Neural crest cell (in vitro differentiated cells): ENCODE measurements at places on chromosomes 2 and 18.
A peak's percentile ranks its signal among the peaks of the same experiment; 100 is the strongest.

DNA sequence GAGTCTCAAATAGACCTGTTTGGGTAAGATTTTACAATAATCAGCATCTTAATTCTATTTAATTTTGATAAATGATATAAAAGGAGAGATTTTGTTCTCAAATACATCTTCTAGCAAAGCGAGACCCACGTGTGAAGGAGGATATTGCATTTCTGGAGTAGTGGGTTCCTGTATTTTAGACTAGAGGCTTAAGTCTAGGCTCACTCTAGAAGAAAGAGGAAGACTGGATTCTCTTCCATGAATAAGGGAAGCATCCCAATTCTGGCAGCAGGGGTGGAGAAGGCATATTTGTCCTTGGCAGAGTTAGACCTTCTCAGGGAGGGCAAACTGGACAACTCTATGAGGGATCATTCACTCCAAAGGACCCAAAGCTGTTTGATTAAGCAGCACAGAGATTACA lies 11.3 kb upstream of the FAM228A start:
- no peak for DNase-seq

- DNase-seq, result no peak
Observed at GRCh38 chr2:184053326-184053725, 545.0 kb upstream of the ZNF804A start.

GRCh38 chr2:236117861-236118269 lies 50.3 kb downstream of the GBX2 start:
- no peak for DNase-seq

- no peak for DNase-seq
Observed at GRCh38 chr18:68735483-68736343, 20.8 kb upstream of the TMX3 start.

DNA sequence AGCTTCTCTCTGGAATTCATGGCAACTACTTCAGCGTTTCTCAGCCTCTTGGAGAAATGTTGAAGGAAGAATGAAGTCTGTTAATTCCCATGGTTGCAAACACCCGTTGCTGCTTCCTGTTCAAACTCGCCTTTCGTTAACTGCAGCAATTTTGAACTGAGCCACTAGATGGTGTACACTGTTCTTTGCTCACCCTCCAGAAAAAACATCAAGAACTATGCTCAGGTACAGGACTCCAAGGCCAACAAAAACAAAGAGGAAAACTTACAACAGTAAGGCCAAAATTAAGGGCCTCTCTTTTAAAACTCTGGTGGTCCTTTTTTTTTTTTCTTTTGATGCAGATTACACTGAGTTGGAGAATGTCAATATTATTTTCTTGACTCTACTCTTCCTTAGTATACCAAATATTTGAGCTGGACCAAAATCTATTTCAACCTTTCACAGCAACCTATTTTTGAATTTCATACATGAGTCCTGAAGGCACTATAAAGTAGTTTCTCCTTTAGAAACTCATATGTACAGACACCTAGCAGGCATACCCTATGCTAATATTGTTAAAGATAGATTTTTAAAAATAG lies 58.2 kb downstream of the KLHL14 start:
- peak; percentile 47 for DNase-seq

DNA sequence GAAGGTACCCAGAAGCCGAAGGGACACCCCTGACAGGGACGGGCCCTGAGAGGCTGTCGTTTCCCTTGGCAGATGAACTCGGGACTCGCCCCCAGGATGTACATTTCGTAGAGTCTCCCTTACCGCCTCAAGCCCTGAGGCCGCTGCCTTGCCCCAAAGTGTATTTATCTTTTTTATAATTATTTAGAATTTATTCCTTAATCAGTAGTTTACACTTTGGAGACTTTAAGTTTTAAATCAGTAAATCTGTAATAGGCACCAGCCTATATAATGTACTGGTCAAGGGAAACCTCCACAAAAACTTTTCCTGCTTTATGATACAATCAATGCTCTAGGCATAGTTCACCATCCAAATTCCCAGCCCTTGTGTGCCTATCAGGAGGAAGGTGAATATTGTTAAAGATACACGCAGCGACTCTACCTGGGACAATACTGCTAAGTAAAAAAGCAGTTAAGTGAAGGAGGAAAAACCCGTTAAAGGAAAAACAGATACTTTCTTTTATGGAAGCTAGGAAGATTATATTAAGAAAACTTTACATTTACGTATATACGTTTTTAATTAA lies 848 bp downstream of the VRK2 start:
- no peak for DNase-seq

DNA sequence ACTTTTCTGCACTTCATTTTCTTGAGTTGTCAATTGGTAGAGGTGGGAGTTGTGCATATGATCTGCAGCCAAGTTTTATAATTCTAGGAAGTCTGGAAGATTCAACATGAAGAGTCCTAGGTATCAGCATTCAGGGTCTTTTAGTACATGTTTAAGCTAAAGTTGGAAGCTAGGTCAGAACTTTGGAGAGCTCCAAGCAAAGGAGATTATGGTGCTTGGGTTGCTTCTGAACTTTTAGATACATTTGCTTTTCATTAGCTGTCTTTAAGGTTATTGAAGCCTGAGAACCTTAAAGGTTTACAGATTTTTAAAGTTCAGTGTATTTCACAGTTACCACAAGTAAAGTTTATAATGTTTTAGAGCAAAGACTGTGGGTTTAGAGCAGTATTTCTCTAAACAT lies 85.5 kb downstream of the EPC2 start:
- no peak for DNase-seq

DNA sequence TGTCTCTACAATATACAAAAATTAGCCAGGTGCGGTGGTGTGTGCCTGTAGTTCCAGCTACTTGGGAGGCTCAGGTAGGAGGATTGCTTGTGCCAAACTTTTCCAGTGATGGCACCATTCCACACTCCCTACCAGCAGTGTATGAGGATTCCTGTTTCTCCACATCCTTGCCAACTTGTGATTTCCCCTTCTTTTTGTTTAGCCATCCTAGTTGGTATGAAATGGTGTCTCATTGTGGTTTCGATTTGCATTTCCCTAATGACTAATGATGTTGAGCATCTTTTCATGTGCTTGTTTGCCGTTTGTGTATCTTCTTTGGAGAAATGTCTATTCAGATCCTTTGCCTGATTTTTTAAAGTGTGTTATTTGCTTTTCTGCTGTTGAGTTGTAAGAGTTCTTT lies 41.0 kb downstream of the EPB41L5 start:
- DNase-seq, result no peak

DNA sequence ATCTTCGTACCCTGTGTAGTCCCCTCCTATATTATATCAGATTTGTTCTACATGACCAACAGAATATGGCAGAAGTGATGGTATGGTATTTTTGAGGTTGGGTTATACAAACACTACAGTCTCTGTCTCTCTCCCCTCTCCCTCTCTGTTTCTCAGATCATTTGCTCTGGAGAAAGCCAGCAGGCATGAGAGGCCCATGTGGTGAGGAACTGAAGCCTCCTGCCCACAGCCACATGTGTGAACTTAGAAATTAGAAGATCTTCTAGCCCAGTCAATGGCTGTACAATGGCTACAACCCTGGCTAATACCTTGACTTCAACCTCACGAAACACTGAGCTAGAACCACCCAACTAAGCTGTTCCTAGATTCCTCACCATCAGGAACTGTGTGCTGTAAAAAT lies 250.6 kb downstream of the SMAD2 start:
- no peak for DNase-seq

- no peak for DNase-seq
Observed at GRCh38 chr2:40090044-40090443, 311.0 kb upstream of the THUMPD2 start.

DNA sequence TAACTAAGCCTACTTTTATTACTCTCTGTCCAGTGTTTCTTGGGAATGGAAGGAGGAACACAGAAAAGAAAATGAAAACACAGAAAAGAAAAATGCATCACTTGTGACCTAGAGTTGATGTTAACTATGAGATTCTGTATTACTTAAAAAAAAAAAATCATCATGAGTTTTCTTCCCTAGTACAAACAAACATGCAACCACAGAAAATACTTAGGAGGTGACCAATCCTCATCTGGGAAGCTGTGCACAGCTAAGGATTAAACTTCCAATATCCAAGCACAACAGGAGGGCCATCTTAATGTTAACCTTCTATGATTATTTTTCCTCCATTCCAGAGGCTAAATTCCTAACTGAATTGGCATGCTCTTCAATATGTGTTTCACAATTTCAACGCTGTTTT lies 1140.4 kb downstream of the LRP1B start:
- DNase-seq, result no peak

DNA sequence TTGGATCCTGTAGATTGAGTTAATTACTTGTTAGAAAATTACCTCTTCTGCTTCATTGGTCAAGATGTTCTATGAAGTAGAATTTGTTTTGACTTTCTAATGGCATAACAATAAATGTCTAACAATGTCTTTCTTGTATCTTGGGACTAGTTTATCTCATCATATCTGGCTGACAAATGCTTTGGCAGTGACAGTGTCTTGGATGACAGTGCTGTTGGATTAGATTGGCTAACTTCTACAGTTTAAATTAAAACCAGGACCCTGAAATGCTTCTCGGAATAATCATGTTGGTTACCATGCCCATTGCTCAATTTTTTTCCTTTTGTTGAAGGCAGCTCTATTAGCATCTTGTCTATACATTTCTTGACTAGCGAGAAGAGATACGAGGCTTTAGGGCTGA lies 176.9 kb downstream of the PARD3B start:
- DNase-seq, result no peak

- DNase-seq, result no peak
Observed at GRCh38 chr2:241941691-241942301, 72.3 kb downstream of the RTP5 start.

DNA sequence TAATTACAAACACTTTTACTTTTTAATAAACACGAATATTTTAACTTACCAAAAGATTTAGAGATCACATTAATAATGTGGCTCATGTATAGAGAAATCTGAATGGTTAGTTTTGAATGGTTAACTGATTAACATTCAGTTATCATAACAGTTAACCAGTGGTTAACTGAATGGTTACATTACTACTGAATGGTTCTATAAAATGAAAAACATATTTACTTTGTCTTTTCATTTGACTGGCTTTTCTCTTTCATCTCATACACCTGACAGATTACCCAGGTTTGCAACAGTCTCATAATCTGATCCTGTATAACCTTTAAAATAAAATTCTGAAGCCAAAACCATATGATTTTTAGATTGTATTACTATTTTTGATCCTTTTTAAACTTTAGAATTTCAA lies 91.9 kb downstream of the EPB41L5 start:
- no peak for DNase-seq

DNA sequence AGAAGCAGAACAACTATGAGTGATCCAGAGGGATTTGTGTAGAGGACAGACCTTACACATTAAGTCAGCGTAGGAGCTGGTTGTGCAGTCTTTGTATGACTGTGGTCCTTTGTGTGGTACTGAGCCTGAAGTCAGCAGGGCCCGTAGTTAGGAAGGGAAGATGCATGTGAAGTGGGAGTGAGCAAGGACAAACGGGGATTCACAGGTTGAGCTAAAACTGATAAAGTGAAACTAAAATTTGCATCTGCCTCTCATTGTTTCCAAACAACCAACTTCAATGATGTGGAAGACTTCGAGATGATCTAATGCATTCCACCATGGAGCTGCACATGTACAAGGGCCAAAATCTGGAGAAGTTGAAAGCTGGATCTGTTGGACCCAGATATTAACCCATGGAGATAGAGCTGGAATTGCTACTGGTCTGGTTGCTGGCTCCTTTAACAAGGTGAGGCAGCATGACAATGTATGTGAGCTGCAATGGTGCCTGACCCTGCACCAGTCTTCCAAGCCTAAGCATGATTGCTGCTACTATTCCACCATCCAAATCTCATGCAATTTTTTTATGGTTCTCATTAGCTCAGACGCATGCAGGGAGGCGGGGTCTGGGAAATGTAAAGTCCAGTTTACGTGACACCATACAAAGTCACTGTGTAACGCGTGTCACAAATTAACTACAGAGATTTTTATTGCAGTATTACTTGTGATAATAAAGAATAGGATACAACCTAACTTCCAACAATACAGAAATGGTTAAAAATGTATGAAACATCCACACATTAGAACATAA lies 12.1 kb upstream of the CYBRD1 start:
- DNase-seq, result no peak

DNA sequence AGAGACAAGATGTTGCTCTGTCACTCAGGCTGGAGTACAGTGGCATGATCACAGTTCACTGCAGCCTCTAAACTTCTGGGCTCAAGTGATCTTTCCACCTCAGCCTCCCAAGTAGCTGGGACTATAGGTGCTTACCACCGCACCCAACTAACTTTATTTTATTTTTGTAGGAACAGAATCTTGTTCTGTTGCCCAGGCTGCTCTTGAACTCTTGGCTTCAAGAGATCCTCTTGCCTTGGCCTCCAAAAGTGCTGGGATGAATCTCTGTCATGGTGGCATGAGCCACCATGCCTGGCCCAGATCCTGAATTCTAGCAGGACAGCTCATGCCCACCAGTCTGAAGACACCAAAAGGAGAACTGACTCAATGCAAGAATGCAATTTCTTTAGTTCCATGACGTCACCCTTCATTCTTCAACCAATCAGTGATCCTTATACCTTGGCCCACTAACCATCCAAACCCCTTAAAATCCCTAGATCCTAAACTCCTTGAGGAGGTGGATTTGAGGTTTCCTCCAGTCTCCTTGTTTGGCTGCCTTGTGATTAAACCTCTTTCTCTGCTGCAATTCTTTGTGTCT lies 25.6 kb upstream of the CXXC1 start:
- DNase-seq, result no peak

DNA sequence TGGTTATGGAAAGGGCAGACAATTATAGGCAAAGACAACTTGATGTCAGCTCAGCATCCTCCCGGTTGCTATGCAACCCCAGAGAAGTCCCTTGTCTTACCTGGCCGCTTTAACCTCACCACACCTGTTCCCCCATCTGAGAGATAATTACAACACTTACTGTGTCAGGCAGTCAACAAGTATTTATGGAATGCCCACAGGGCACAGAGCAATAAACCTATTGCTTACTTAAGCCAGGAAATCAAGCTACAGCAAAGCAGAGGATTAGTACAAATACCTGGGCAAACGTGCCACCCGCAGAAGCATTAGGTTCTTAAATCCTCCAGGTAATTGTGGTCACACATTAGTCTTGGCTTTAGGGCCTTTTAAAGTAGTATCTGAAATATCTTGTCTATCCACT lies 320.4 kb upstream of the REV1 start:
- no peak for DNase-seq

DNA sequence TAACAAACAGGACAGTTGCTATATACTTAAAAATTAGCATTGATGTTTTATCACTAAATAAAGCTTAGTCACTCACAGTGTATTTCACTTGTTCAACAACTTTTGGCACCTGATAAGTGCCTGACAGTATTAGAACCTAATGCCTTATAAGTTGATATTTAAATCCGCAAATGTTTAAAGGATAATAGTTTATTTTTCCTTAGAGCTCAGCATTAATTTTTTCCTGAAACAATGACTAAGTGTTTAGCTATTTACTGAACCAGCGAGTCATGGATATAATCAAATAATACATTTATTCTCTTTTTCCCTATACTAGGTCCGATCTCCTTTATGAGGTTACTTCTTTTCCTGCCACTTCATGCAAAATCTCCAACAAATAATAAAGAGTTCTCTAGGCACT lies 146.0 kb upstream of the PGAP1 start:
- DNase-seq, result no peak

GRCh38 chr2:152432206-152432653 lies 97.3 kb downstream of the FMNL2 start:
- no peak for DNase-seq

- no peak for DNase-seq
Observed at GRCh38 chr2:217475791-217476190, 527.0 kb downstream of the TNS1 start.

GRCh38 chr2:75493230-75493629 lies 67.5 kb downstream of the EVA1A start:
- no peak for DNase-seq

- no peak for DNase-seq
Observed at GRCh38 chr2:96856776-96857666, 795 bp downstream of the ANKRD39 start.

GRCh38 chr2:239772721-239773120 lies 252.4 kb downstream of the NDUFA10 start:
- DNase-seq, result no peak
